Mammary microvascular endothelial cell (primary cell): ENCODE measurements at places on chromosomes 5 and 9. TPM values are rescaled to one million over a fixed set of nuclear protein-coding genes. Genes with fewer than 3 reads are reported as not detected.

CDC25C gene
- total RNA-seq = 9.4 and 14.9 TPM in 2 replicates

PPP2R2B gene
- total RNA-seq = 0.27 TPM in 1 of 2 replicates, not detected in the other

CDH18 gene
- total RNA-seq = not detected in 2 replicates

GGTA1 gene
- 0.10 and 0.13 TPM in 2 replicates for total RNA-seq

ROPN1L gene
- total RNA-seq = 1.4 and 2.5 TPM in 2 replicates

PCDHGA2 gene
- total RNA-seq = 0.73 and 0.79 TPM in 2 replicates

SLC34A1 gene
- not detected in 2 replicates for total RNA-seq

CTNND2 gene
- not detected in 2 replicates for total RNA-seq

FAM174A gene
- total RNA-seq = 11.6 and 12.7 TPM in 2 replicates

FYB1 gene
- total RNA-seq = not detected in 2 replicates

CARTPT gene
- not detected in 2 replicates for total RNA-seq

CCDC180 gene
- 0.64 and 1.4 TPM in 2 replicates for total RNA-seq

ST6GALNAC4 gene
- 73.9 and 82.3 TPM in 2 replicates for total RNA-seq

HSPA9 gene
- 366 and 449 TPM in 2 replicates for total RNA-seq

PGGT1B gene
- 10.4 and 12.0 TPM in 2 replicates for total RNA-seq

CFAP77 gene
- total RNA-seq = not detected in 2 replicates

C9orf153 gene
- total RNA-seq = not detected in 2 replicates

CCDC183 gene
- total RNA-seq = not detected in 2 replicates

SH3TC2 gene
- 3.8 and 4.6 TPM in 2 replicates for total RNA-seq

RBM18 gene
- 12.6 and 18.7 TPM in 2 replicates for total RNA-seq

C5orf34 gene
- 4.3 and 5.2 TPM in 2 replicates for total RNA-seq

FOXD4L6 gene
- not detected in 2 replicates for total RNA-seq

SPINK6 gene
- total RNA-seq = not detected in 2 replicates
